ENCODE measurements at places on chromosomes 1 and 21. TPM values are rescaled to one million over a fixed set of nuclear protein-coding genes. Genes with fewer than 3 reads are reported as not detected.

DNA sequence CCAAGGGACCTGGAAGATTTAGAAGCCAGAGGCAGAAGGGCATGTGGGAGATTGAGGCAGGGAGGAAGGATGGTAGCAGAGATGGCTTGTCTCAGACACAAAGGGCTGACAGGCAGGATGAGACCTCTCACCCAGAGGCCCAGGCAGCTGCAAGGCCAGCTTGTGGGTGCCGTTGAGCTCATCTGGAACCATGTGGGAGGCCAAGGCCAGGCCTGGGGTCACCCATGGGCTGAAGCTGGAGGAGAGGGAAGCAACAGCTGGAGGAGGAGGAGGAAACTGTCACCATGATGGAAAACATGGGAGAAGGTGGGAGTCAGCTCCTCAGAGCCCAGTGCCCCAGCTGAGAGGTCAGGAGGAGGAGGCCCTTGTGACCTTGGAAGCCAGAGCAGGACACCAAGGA is 6.4 kb downstream of the CRABP2 start:
- H3K4me3 ChIP-seq = no peak overlapping the region
- no peaks in the 10 kb centered on the region for H3K4me1 ChIP-seq
- H3K36me3 ChIP-seq = no peaks in the 10 kb centered on the region

GRCh38 chr1:167474191-167474641 is 44.1 kb downstream of the CD247 start:
- H3K27me3 ChIP-seq = no peaks in the 10 kb centered on the region
- DNase-seq = peak; percentile 55
- H3K27ac ChIP-seq = peak overlapping the region; percentile 86

DNA sequence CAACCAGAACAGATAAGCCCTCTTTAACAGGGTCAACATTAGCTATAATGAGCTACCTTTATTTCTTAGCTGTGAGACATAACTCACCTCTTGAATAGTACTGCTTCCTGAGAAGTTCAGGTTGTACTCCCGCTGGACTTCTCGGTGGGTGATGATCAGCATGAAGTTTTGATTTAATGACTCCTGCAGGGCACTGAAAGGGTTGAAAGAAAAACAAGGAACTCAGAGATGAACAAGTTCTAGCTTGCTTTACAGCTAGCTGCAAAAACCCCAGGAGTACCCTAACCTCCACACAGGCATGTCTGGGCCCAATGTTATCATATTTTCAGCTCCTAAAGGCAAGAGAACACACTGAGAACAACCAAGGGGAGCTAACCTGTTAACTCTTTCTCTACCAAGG is 254.4 kb downstream of the FAF1 start:
- H3K4me1 ChIP-seq = no peaks in the 10 kb centered on the region
- DNase-seq = no peak
- H3K4me3 ChIP-seq = no peak overlapping the region
- H3K36me3 ChIP-seq = peaks cover 2% of the 10 kb centered on the region
- H3K27ac ChIP-seq = no peak overlapping the region

DNA sequence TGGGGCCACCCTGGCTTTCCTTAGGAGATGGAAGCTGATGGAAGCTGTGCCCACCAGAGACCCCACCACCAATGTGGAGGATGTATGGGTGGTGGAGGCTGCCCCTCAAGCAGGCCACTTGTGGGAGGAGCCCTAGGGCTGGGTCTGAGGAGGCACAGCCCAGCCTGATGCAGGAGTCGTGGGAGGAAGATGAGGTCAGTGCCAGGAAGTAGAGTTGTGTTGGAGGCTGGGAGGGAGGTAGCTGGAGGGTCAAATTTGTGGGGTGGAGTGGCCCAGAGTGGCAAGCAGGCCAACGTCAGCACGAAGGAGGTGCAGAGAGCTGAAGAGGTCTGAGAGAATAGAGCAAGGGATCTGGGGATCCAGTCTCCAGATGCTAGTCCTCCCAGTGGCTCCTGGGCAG is 119.0 kb upstream of the USP24 start:
- H3K4me3 ChIP-seq = no peak overlapping the region
- no peak overlapping the region for H3K27ac ChIP-seq
- DNase-seq = no peak
- H3K4me1 ChIP-seq = peaks cover 5% of the 10 kb centered on the region

RBP7 gene
- not detected for total RNA-seq
